Pancreas (tissue), 10 donors: ENCODE measurements at places on chromosomes 6 and 20.

DNA sequence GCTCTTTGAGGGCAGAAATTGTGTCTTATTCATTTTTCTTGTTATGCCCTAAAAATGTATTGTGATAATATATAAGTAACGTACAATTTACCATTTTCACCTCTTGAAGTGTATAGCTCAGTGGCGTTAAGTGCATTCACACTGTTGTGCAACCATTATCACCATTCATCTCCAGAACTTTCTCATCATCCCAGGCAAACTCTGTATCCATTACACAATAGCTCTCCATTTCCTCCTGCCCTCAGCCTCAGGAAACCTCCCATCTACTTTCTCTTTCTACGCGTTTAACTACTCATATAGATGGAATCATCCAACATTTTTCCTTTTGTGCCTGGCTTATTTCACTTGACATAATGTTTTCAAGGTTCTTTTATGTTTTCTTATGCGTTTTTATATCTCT is 184.6 kb downstream of the ESR1 start:
- H3K27ac ChIP-seq, result no peak overlapping the region
- no peak overlapping the region for H3K4me3 ChIP-seq
- no peaks in the 10 kb centered on the region for H3K27me3 ChIP-seq
- no peaks in the 10 kb centered on the region for H3K36me3 ChIP-seq
- no peaks in the 10 kb centered on the region for H3K4me1 ChIP-seq

- no peak overlapping the region for H3K4me3 ChIP-seq
- DNase-seq, result no peak
- no peaks in the 10 kb centered on the region for H3K4me1 ChIP-seq
- no peaks in the 10 kb centered on the region for H3K27me3 ChIP-seq
- H3K27ac ChIP-seq, result no peak overlapping the region
Observed at GRCh38 chr20:35363190-35363589, 48.6 kb downstream of the UQCC1 start.

GRCh38 chr20:63374504-63374903 is 13.4 kb upstream of the CHRNA4 start:
- H3K4me3 ChIP-seq, result no peak overlapping the region
- H3K27ac ChIP-seq, result no peak overlapping the region
- no peaks in the 10 kb centered on the region for H3K36me3 ChIP-seq
- H3K4me1 ChIP-seq, result no peaks in the 10 kb centered on the region

GRCh38 chr6:12160326-12160725 is 129.8 kb upstream of the EDN1 start:
- H3K27me3 ChIP-seq, result no peaks in the 10 kb centered on the region
- no peak overlapping the region for H3K4me3 ChIP-seq
- H3K4me1 ChIP-seq, result no peaks in the 10 kb centered on the region
- no peak overlapping the region for H3K27ac ChIP-seq
- peaks cover 6% of the 10 kb centered on the region for H3K36me3 ChIP-seq

DNA sequence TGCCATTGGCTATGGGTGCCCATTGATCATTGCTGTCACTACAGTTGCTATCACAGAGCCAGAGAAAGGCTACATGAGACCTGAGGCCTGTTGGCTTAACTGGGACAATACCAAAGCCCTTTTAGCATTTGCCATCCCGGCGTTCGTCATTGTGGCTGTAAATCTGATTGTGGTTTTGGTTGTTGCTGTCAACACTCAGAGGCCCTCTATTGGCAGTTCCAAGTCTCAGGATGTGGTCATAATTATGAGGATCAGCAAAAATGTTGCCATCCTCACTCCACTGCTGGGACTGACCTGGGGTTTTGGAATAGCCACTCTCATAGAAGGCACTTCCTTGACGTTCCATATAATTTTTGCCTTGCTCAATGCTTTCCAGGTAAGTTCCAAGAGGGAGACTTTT is 16.4 kb downstream of the ADGRF4 start:
- no peak overlapping the region for H3K27ac ChIP-seq
- no peak for DNase-seq
- H3K27me3 ChIP-seq, result no peaks in the 10 kb centered on the region
- no peaks in the 10 kb centered on the region for H3K36me3 ChIP-seq

- H3K27ac ChIP-seq, result no peak overlapping the region
- DNase-seq, result no peak
- no peak overlapping the region for H3K4me3 ChIP-seq
Observed at GRCh38 chr6:75106426-75106825, 99.4 kb downstream of the COL12A1 start.

DNA sequence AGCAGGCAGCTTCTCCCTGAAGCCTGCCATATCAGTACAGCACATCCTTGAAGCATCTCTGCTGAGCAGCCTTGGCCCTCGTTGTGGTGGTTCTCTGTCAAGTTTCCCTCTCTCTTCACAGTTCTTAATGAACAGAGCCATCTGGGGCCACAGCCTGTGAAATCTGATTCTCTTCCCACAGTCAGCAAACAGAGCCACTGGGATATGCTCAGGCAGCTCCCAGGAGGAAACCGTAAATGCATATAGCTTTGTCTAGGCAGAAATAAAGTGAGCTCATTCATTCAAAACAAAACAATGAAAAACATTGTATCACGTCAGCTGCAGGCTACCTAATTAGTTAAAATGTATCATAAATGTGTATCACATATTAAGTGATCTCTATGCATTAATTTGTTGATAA is 80.3 kb downstream of the TBC1D7 start:
- H3K36me3 ChIP-seq, result no peaks in the 10 kb centered on the region
- no peak for DNase-seq
- H3K4me3 ChIP-seq, result no peak overlapping the region
- H3K4me1 ChIP-seq, result no peaks in the 10 kb centered on the region
- no peaks in the 10 kb centered on the region for H3K27me3 ChIP-seq
